Skeletal muscle cell (primary cell): ENCODE measurements at places on chromosomes 11 and 22.

DNA sequence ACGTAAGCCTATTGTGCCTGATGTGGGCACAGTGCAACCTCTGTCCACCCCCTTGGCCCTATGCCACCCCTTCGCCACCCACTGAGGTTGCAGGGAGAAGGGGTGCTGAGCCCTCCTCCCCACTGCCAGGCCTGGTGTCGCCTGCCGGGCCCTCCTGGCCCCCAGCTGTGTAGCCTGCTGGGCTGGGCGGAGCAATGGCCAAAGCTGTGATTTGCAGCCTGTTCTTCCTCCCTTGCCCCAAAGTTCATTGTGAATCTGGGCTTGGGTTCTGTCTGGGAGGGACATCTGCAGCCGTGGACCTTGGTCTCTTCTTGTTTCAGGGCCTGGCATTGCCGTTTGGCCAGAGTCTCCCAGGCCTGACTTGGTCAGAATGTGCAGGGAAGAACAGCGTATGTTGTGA is 121.9 kb downstream of the PKNOX2 start:
- no peak for DNase-seq

DNA sequence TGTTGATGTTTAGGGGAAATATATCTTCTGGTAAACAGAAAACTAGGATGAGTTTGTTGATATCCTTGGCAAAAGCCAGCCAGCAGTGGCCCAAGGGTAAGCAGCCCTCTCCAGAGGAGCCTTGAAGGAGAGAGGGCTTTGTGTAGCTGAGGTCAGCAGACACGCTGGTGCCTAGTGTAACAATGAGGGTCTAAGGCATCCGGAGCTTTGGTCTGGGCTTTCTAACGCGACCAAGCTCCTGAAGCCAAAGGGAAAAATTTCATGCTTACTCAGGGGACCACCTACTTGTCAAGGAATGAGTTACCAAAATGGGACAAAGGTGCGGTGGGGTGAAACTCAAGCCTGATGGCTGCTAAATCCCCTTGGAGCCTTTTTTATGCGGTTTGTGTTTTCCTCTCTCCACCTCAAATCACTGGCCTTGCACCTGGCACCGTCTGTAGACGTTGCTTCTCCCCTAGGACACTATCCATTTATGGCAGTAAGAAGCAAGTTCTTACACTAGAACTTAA is 134.9 kb downstream of the DBX1 start:
- DNase-seq: no peak

DNA sequence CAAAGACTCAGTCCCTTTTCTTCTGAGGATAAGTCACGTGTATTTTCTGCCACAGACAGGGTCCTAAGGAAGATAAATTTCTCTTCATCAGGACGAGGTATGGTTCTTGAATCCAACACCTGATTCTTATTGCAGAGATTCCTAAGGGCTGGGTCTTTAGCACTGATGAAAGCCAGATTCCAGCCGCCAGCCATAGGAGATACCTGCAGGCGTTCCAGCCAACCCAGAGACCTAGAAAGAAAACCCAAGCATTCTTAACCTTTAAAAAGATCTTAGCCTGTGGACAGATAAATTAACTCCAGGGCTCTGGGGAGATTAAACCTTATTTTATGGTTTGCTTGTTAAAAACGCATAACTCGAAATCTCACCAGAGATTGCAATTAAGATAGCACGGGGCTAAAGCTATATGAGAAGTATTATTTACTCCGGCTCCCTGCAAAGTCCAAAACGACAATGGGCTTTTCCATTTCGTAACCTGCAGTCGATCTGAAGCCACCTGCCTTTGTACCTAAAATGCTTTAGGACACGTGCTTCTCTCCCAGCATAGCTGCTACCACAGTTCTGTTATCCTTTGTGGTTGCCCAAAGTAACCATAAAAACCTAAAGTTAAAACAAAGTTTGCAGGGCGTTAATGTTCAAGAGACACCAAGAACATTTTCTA is 104.5 kb downstream of the NXPE2 start:
- no peak for DNase-seq

- DNase-seq: no peak
These were observed 392.2 kb downstream of the ETS1 start for GRCh38 chr11:128195057-128195751.

DNA sequence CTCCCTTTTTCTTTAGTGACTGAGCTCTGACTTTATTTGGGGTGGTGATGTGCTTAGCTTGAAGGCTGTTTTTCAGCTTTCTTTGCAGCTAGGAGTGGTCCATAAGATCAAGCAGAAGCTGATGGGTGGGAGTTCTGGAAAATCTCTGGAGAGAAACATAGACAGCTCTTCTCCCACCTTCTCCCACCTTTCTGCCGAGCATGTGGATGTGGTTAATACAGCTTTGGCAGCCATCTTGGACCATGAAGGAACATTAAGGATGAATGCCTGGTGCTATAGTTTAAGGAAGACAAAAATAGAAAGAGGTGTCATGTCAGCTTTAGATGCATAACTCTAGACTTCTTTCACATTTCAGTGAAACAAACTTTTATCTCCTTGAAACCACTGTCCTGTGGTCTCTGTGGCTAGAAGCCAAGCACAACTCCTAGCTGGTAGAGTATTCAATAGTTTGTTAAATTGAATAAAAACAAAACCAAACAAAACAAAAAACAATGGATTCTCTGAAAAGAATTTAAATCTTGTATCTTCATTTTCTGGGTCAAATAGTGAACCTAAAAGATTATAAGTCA is 203.6 kb upstream of the SESN3 start:
- DNase-seq: no peak

GRCh38 chr11:45761659-45762058 is 43.3 kb upstream of the SLC35C1 start:
- no peak for DNase-seq

- DNase-seq: no peak
These were observed 1.0 kb upstream of the LIF start for GRCh38 chr22:30247561-30247960.

- no peak for DNase-seq
These were observed 12.4 kb downstream of the SLC25A17 start for GRCh38 chr22:40806711-40807110.

DNA sequence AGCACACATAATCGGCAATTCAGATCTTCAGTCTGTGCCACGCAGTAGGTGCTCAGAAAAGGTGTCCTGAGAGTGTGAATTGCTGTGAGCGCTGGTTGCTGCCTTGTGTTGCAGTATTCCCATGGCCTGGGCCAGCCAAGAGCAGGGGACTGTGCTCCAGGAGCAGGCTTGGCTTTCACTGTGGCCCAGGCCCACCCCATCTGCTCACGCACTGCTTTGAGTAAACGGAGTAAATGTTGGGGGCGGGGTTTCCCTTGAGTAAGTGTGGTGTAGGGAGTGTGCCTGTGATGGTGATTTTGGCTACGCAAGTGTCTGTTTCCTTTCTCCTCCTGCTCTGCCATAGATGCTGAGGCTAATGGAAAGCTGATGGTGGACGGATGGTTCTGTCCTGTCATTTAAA is 2.3 kb downstream of the CTTN start:
- DNase-seq: no peak

DNA sequence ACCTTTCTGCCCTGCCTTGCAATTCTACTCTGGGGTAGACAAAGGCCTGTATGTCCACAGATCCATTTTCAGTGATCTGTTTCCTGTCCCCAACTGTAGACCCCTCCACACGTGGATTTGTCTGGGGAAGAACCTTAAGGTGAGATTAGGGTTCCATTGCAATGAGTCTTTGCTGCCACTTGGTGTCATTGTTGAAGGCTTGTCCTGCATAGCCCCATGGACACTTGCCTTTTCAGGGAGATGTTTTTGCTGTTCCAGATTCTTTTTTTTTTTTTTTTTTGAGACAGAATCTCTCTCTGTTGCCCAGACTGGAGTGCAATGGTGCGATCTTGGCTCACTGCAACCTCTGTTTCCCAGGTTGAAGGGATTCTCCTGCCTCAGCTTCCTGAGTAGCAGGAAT is 21.8 kb downstream of the SERPING1 start:
- no peak for DNase-seq

DNA sequence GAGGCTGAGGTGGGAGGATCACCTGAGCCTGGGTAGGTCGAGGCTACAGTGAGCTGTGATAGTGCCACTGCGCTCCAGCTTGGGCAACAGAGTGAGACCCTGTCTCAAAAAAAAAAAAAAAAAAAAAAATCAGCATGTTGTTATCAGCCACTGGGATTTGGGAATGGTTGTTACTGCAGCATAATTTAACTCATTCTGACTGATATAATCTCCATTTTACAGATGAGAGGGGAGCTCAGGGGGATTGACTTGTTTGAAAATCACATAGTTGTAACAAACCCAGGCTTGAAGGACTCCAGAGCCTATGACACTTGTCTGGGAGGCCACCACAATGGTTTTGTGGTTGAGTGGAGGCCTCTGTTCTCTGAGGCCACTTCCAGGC is 3.0 kb upstream of the SEPTIN3 start:
- DNase-seq: no peak

GRCh38 chr11:10743354-10744000 is 7.6 kb upstream of the CTR9 start:
- DNase-seq: no peak

DNA sequence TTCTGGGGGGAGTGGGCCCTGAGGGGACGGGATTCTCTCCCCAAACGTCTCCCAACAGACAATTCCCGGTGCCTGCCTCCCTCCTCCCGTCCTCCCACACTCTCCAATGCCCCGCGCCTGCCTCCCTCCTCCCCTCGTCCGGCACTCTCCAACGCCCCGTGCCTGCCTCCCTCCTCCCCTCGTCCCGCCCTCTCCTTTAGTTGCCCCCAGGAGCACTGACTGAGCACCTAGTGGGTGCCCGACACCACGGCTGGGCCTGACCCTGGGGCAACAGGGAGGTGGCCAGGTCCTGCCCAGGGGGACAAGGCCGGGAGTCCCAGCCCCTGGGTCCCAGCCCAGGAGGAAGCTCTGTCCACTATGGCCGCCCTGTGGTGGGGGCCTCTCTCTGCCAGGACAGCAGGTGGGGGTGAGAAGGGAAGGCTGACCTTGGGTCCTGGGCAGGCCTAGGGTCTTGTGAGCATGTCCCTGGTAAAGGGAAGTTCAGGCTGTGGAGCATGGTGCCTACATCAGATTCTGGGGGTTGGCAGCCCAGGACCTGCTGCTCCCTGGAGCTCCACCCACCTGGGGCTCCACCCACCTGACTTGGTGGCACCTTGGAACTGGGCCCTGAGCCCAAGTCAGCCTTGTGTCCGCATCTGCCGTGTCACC is 942.3 kb downstream of the BRD1 start:
- no peak for DNase-seq

- no peak for DNase-seq
These were observed 8.5 kb upstream of the SLC25A18 start for GRCh38 chr22:17554814-17555213.

GRCh38 chr11:16738947-16739815 is 734 bp downstream of the C11orf58 start:
- DNase-seq: no peak

DNA sequence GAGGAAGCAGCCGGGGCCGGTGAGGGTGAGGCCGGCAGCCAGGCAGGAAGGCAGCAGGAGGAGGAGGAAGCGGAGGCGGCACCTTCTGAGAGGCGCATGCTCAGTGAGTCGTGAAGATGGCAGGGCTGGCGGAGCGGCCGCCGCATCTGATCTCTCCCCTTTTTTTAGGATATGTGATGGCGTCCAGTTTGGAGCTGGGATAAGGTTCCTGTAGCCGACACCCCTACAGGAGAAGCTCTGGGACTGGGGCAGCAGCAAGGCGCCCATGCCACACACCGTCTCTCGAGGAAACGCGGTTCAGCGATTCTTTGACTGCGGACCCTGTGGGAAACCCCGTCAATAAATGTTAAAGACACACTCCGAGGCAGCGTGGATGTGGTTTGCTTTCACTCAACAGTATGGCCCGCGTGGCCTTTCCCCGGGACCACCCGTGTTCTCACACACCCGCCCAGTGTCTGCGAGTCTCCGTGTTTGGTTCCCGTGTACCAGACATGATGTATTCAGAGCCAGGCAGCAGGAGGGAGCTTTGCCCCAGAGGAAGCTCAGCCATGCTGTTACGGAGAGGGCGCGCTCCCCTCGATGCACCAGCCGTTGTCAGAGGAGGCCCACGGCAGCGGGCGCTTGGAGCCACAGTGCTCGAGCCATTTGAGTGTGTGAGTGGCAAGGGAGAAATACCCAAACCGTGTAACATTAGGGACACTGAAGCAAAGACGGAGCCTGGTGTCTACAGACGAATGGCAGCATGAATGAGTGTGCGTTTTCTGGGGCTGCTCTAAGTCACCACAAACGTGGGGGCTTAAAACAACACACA is 27.7 kb upstream of the PARVB start:
- DNase-seq: no peak
